ENCODE measurements at places on chromosomes 1 and 21.

- DNase-seq, result peak; percentile 96
Observed at GRCh38 chr1:175023043-175023921, at the start of gene MRPS14. Gene MRPS14 (minus strand): TSS chr1:175023425. CDS start chr1:175023408, 17 bp downstream.

DNA sequence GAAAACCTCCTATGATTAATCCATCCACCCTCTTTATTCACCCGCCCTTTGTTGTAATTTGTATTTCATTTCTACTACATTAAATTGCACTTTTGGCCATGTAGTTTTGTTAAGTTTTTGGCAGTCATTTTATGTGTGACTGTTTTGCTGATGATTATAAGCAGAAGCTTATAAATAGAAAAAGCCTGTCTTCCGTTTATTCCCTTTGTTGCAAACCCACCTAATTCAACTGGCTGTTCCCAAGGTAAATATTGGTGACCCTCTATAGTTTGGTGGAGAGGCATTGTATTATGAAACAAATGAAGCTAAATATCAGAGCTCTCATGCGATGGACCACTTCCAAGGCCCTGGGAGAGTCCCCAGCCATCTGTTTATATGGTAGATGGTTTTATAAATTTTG is 36.7 kb upstream of the IGSF3 start:
- no peak for DNase-seq

- DNase-seq, result no peak
Observed at GRCh38 chr1:224801844-224802490, 127.5 kb upstream of the DNAH14 start.

- DNase-seq, result no peak
Observed at GRCh38 chr1:23037081-23037740, 17.9 kb downstream of the KDM1A start.

DNA sequence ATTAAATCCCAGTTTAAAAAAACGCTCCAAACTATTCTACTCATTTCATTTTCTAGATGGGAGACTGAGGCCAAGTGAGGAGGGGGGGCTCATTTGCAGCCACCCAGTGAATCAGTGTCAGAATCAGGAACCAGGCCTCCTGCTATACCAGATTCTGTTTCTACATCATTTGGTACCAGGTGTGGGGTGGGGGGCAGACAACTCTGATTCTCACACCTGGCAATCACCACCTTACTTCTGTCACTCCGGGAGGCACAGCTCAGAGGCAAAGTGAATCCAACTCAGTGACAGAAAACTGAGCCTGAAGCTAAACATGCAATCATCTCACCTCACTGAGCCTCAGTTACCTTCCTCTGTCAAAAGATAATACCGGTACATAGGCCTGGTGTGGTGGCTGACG is 23.5 kb upstream of the ID3 start:
- no peak for DNase-seq

DNA sequence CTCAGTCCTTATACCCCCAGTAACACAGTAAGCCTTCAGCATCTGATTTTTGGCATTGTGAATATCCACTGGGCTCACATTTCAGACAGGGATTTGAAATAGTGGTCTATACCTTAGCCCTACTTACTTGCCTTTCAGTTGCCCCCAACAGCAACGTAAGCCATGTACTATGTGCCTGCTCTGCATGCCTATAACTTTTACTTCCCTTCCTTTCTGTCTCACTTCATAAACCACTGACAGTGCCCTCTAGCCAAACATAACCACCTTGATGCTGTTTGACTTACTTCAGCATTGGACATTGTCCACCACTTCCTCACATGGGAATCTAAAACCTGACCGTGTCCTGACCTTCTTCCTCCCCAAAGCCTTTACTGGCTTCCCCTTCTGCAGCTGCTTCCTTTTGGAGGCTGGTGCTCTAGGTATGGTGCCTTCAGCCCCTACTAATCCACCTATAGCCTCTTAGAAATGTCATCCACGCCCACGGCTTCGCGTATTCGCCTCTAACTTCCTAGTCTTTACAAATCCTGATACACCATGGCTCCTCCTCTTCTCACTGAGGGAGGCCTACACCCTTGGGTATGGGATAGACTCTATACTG is 3.6 kb upstream of the ZNF672 start:
- no peak for DNase-seq

DNA sequence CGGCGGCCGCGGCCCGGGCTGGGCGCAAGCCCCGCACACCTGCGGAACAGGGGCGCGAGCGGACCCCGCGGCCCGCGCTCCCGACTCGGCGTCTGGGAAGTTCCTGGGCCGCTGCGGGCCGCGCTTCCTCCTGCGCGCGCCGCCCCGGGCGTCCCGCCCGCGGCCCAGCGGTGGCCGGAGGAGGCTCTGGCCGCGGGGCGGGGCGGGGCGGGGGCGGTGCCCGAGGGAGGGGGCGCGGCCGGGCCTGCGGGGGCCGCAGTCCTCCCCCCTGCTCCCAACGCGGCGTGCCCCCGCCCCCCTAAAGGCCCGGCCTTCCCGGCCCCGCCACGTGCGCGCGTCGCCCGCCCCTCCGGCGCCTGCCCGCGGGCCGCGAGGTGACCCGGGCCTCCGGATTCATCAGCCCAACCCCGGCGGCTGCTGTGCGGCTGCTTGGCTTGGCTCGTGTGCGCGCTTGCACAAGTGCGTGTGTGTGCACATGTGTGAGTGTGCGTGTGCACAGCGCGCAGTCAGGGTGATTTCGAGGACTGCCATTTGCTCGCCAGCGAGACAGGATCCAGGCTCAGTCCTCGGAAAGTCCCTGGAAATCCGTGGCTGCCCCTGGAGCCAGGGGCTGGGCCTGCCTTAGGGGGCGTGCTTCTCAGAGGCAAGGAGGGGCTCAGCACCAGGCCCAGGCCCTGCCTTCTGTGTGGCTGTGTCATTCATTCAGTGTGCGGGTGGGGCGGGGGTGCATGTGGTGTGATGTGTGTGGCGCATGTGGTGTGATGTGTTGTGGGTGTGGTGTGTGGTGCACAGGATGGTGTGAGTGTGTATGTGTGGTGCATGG is at the start of gene C2CD2:
TSS of gene C2CD2 (minus strand) at position 188 of the 823 bp plus-strand sequence. CDS start 370 bp downstream, outside the sequence.
- no peak for DNase-seq

DNA sequence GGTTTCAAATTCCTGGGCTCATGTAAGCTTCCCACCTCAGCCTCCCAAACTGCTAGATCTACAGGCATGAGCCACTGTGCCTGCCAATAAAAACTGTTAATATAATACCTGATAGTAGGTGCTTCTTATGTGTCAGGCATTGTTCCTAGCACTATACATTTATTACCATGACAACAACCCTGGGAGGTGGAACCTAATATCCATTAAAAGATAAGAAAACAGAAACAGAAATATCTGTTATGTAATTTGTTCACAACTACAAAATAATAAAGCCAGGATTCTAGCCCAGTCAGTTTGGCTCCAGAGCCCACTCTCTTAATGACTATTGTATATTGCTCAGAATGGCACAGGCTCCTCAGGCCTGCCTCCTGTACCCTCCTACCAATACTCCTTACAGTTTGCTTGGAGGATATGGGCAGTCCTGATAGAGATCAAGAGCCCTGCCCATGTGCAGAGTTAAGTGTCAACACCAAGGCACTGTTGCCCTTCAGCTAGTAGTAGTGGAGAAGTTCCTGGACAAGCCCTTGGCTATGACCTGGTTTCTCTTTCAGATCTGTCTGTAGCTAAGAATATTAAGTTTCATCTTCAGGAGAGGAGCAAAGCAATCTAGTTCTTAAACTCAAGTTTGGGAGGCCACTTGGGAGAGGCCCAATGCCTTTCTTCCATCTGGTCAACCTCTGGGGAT is 22.4 kb downstream of the RPL5 start:
- DNase-seq, result no peak

- no peak for DNase-seq
Observed at GRCh38 chr1:160726114-160726497, 12.9 kb upstream of the SLAMF7 start.

GRCh38 chr21:35925497-35925896 is 134.8 kb downstream of the SETD4 start:
- no peak for DNase-seq

- no peak for DNase-seq
Observed at GRCh38 chr21:38086580-38086979, 170.2 kb upstream of the KCNJ15 start.

- peak; percentile 40 for DNase-seq
Observed at GRCh38 chr1:246784621-246785493, 60.6 kb downstream of the SCCPDH start.

Data from non-pigmented ciliary epithelial cell (primary cell).